Activated CD8-positive, alpha-beta T cell treated with anti-CD3 and anti-CD28 coated beads, Interleukin-2, amount 10 ng/mL, durations not matched to agents 7 days and 5 days (primary cell): ENCODE measurements at places on chromosomes 4 and X.

DNA sequence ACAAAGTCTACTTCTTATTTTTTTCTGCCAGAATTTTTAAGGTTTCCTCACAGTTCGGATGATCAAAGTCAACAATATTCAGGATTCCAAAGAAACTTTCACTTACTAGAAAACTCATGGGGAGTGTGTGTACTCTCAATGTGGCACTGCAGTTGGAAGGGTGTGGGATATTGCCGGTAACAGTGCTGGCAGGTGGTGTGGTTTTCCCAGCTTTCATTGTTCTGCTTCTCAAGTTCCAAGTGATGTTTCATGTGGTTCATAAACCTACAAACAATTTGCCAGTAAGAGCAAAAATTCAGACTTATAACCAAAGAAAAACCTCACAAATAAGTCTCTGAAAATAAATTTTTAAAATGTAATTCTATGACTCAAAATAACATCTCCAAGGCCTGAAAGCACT lies 39.8 kb downstream of the ZNF280C start:
- no peak overlapping the region for H3K4me3 ChIP-seq
- no peak for DNase-seq
- H3K4me1 ChIP-seq = no peaks in the 10 kb centered on the region
- no peak overlapping the region for H3K27ac ChIP-seq

GRCh38 chrX:136176399-136176825 lies 29.1 kb downstream of the FHL1 start:
- H3K27me3 ChIP-seq = no peaks in the 10 kb centered on the region
- H3K36me3 ChIP-seq = no peaks in the 10 kb centered on the region
- no peak for DNase-seq
- no peaks in the 10 kb centered on the region for H3K4me1 ChIP-seq

DNA sequence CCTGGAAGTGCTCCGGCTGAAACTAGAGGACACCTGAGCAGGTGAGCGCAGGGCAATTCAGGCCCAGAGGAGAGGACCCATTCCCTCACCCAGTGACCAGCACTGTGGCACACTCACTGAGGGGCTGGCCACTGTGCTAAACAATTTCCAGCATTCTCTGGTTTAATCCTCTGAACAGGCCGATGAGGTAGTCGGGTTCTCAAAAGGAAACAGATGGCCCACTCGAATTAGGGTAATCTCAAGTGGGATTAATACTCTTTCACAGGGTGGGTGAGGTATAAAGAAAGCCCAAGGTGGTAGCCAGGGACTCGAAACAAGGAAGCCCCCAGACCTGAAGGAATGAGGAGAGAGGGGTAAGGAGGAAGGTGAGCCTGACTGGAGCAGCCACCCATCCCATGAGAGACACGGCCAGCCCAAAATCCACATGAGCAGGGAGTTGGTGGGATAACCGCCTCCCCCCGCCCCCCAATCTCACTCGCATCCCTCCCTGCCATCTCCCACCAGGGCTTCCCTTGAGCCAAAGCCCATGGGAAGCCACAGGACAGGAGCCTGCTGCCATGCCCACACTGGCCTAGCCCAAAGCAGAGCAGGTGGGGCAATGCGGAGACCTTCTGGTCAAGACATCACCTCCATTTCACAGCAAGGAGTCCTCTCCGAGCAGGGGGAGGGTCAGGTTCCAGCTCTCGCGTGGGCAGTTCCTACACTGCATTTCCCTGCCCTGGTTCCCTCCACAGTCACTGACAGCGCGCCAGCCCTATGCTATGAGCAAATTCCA lies 55.0 kb downstream of the SH3KBP1 start:
- no peak for DNase-seq
- no peak overlapping the region for H3K4me3 ChIP-seq
- no peaks in the 10 kb centered on the region for H3K27me3 ChIP-seq

DNA sequence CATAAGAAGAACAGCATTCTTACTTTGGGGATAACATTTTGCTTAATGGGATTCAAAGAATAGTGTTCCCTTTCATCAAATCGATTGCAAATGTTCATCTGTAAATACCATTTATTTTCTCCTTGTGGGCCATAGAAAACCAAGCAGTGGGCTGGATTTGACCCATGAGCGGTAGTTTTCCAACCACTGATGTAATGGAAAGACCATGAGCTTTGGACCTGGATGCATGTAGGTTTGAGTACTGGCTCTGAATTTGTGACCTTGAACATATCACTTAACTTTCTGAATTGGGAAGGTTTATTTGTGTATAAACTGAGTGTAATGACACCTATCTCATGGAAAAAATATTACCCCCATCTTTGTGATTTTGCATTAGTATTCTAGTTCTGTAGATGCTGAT lies 54.3 kb downstream of the REPS2 start:
- DNase-seq = no peak
- H3K36me3 ChIP-seq = no peaks in the 10 kb centered on the region
- H3K4me3 ChIP-seq = no peak overlapping the region
- H3K27me3 ChIP-seq = peaks cover 13% of the 10 kb centered on the region
- H3K4me1 ChIP-seq = peaks cover 5% of the 10 kb centered on the region

DNA sequence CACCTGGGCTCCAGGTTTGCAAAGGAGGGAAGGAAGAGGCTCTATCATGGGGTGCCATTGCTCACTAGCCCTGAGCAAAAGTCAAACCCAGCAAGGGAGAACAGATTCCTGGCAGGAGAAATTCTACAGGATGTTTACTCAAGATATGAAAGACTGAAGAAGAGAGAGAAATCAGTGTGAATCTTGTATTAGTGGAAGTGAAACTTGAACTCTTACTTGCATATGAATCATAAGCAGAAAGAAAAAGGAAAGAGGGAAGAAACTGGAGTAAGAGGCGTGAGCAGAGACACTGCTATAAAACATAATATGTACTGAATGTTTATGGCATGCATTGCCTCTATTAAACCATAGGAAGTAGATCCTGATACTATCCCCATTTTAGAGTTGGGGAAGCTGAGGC lies 60.9 kb downstream of the C4orf46 start:
- no peak overlapping the region for H3K4me3 ChIP-seq
- H3K27me3 ChIP-seq = no peaks in the 10 kb centered on the region
- H3K27ac ChIP-seq = no peak overlapping the region
- no peak for DNase-seq
- H3K36me3 ChIP-seq = no peaks in the 10 kb centered on the region

DNA sequence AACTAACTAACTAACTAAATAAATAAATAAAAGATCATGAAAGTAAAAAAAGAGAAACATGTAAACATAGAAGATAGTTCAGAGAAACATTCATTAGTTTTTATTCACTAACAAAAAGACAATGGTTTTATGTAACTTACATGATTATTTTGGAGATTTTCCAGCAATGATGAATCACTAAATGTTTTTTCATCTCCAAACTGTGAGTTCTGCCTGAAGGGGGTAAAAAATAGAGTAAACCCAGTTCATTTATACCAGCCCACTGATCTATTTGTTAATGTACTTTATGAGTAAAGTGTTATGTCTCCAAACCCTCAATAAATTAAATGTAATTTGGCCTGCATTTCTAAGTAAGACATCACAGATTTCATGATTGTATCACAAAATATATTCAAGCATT lies 101.1 kb downstream of the ATP8A1 start:
- H3K36me3 ChIP-seq = peaks cover 8% of the 10 kb centered on the region
- H3K4me1 ChIP-seq = no peaks in the 10 kb centered on the region
- H3K27ac ChIP-seq = no peak overlapping the region

GRCh38 chr4:47650584-47651130 lies 165.6 kb downstream of the ATP10D start:
- H3K27me3 ChIP-seq = peaks cover 11% of the 10 kb centered on the region
- no peaks in the 10 kb centered on the region for H3K36me3 ChIP-seq
- no peak for DNase-seq

GRCh38 chr4:145863191-145863590 lies 75.4 kb downstream of the ZNF827 start:
- H3K27me3 ChIP-seq = no peaks in the 10 kb centered on the region
- H3K36me3 ChIP-seq = peaks cover 16% of the 10 kb centered on the region
- H3K4me1 ChIP-seq = no peaks in the 10 kb centered on the region
- H3K4me3 ChIP-seq = no peak overlapping the region
- DNase-seq = no peak

GRCh38 chr4:89556601-89557305 lies 249.2 kb upstream of the GPRIN3 start:
- no peak for DNase-seq
- H3K4me3 ChIP-seq = no peak overlapping the region
- no peaks in the 10 kb centered on the region for H3K36me3 ChIP-seq
- H3K4me1 ChIP-seq = no peaks in the 10 kb centered on the region
- no peak overlapping the region for H3K27ac ChIP-seq

- H3K4me1 ChIP-seq = peaks cover 51% of the 10 kb centered on the region
- no peak overlapping the region for H3K27ac ChIP-seq
- peaks cover 68% of the 10 kb centered on the region for H3K36me3 ChIP-seq
These were observed 38.9 kb downstream of the GPRIN3 start for GRCh38 chr4:89268679-89269078.

DNA sequence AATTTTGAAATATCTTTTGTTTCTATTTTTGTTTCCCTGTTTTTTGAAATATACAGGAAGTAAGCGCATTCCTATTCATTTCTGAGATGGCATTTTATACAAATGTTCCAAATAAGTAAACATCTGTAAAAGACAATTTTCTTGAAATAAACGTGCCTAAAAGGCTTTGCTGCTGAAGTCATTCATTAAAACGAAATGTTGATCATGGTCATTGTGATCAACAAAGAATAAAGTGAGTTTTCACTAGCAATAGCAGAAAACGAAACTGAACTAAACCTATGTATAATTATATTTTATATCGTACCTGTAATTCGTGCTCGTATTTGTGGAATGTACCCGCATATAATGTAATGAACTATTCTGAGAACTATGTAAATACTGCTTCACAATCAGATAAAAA lies 221.2 kb downstream of the MGST2 start:
- H3K4me1 ChIP-seq = no peaks in the 10 kb centered on the region
- H3K36me3 ChIP-seq = no peaks in the 10 kb centered on the region
- H3K27ac ChIP-seq = no peak overlapping the region
- no peaks in the 10 kb centered on the region for H3K27me3 ChIP-seq
- DNase-seq = no peak

DNA sequence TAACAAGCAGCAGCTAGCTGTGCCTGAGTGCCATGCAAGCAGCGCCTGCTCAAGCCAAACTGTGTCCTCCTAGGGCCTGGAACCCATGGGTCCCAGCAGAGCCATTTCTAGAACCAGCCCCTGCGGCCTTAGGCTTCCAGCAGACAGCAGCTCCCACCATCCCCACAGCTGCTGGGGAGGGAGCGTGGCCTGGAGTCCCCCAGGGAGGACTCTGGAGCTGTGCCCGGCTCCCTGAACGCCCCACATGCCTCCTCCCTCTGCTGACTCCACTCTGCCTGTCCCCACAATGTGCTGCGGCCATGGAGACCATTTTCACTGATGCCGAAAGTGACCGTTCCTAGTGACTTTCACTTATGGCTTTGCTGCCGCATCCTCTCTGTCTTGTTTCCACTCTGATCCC lies 45.9 kb downstream of the GAK start:
- no peak overlapping the region for H3K27ac ChIP-seq
- H3K4me1 ChIP-seq = no peaks in the 10 kb centered on the region
- no peak for DNase-seq
- no peaks in the 10 kb centered on the region for H3K27me3 ChIP-seq

GRCh38 chr4:2489081-2489805 lies 20.3 kb downstream of the RNF4 start:
- no peak for DNase-seq
- peaks cover 58% of the 10 kb centered on the region for H3K36me3 ChIP-seq
- H3K4me1 ChIP-seq = peaks cover 54% of the 10 kb centered on the region
- no peak overlapping the region for H3K4me3 ChIP-seq

DNA sequence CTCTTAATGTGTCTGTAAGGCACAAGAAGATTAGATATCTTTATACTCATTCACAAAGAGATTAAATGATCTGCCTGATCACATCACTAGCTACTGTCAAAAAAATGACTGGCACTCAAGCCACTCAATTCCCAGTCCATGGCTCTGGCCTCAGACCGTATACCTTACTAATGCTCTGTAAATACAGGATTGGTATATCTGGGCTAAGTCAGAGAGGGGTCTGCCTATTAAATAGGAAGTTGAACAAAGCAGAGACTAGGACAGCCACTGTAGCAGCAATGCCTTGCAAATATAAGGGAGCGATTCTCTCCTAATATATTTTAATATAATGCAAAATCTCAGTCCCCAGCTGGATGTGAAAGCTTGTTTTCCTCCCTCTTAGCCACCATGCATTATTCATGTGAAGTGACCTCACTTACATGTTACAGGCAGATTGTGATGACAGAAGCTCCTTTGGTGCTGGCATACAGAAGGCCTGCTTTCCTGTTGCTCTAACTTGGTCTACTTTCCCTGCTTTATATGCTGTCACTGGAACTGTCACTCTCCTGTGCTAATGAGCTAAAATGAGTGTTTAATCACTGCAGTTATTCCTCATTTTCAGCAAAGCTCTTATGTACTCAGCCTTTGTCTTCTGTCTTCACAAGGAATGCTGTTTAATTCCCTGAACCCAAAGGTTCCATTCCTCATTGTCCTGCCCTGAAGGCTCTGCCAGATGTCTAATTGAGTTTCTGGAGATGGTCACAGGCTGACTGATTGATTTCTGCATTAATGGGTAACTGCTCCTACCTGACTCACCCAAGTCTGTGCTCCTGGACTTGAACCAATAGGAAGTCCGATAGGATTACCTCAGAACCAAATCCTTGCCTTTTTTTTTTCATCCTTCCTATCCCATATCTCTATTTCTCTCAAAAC lies 578.2 kb downstream of the KLHL13 start:
- no peak overlapping the region for H3K4me3 ChIP-seq
- H3K27ac ChIP-seq = no peak overlapping the region
- no peaks in the 10 kb centered on the region for H3K36me3 ChIP-seq
- no peaks in the 10 kb centered on the region for H3K4me1 ChIP-seq
- H3K27me3 ChIP-seq = no peaks in the 10 kb centered on the region

GRCh38 chr4:55364691-55365344 lies 18.8 kb downstream of the SRD5A3 start:
- no peaks in the 10 kb centered on the region for H3K27me3 ChIP-seq
- DNase-seq = no peak
- no peaks in the 10 kb centered on the region for H3K4me1 ChIP-seq
- peaks cover 1% of the 10 kb centered on the region for H3K36me3 ChIP-seq
- H3K4me3 ChIP-seq = no peak overlapping the region

DNA sequence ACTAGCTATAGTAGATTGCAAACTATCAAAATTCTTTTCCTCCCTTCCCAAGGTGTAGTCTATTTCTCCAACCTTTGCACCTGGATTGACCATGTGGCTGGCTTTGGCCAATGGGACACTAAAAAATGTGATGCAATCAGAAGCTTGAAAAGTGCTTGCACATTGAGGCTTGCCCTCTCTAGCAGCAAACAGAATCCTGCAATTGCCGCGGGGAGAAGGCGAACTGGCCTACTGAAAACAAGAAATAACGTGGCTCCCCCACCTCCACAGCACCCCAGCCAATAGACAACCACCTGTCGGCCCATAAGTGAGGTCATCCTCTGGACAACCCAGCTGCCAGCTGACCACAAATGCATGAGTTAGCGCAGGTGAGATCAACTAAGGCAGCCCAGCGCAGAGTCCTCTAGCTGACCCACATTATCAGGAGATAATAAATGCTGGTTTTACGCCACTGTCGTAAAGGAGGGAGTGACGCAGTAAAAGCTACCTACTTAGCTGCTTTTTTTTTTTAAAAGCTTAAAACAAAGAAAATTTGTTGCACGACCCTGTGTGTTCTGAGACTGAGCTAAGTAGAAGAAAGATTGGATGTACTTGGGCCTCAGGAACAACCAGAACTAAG lies 95.2 kb downstream of the GK start:
- H3K36me3 ChIP-seq = no peaks in the 10 kb centered on the region
- H3K27me3 ChIP-seq = no peaks in the 10 kb centered on the region
- H3K4me1 ChIP-seq = no peaks in the 10 kb centered on the region
- no peak overlapping the region for H3K27ac ChIP-seq
- no peak for DNase-seq
